Omental fat pad (tissue), 4 donors: ENCODE measurements at places on chromosomes 7 and 10. TPM values are rescaled to one million over a fixed set of nuclear protein-coding genes. Genes with fewer than 3 reads are reported as not detected.

The AOAH gene
- 12.4 TPM for total RNA-seq

The GJC3 gene
- total RNA-seq: 0.63 TPM

DNA sequence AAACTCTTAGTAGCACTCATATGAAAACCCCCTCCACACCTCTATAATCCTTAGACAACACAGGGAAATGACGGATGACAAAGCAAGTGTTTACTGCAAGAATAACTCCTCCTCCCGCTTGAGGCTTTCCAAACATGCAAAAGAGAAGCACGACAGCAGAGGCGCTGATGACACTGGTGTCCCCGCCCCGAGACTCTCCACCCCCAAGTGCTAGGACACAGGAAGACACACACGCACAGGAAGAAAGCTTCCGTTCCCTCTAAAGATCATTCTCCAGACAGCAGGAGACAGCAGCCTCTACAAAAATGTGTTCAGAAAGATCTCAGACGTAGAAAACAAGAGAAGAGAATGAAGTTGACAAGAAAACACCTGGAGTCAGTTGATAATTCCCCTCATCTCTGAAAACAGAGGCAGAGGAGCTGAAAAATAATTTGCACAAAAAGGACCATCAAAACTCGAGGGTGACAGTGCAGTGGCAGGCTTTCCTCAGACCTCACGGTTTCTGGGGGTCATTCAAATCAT lies 90.2 kb downstream of the DLG5 start:
- DNase-seq: no peak

DNA sequence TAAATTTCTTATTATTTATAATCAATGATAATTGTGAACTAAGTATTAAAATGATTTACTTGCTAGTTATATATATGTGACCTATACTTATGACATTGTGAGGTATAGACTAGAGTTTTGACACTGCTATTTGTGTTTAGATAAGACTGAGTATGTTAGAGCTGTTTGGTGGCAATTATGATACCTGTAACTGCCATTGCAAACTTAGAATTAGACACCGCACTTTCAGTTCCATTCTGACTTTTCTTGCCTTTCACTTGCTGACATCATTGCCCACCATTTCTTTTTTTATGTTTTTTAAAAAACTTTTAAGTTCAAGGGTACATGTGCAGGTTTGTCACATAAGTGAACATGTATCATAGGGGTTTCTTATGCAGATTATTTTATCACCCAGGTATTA lies 214.5 kb downstream of the MBL2 start:
- no peak for DNase-seq

DNA sequence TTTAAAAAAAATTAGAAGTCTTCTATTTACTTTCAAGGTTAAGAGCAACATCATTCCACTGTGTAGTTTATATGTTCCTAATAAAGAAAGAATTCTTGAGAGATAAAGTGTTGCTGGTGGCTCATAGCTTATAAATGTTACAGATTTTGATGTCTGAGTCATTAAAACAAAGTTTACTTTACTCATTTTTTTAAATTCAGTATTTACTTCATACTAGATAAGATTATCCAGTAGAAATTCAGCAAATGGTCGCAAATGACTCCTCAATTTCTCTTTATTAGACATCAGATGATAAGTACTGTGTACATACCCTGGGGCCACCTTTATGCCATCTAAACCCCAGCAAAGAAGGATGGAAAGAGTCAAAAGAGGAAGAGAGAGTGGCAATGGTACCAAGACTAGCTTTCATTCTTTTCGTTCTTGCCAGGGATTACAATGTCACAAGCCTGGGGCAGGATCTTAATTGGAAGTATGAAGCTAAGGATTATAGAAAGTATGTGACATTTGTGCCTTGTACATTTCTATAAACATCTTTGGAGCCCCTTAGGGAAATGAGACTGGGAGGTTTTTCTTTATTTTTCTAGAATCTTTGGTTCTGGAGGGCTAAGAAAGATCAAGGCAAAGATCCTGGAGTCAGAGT lies 206.1 kb downstream of the CHRM2 start:
- DNase-seq: no peak

The ZCWPW1 gene
- total RNA-seq: 2.8 TPM

The KLLN gene
- 1.1 TPM for total RNA-seq

GRCh38 chr10:111093741-111094380 lies 17.0 kb downstream of the ADRA2A start:
- DNase-seq: no peak

The ZNF3 gene
- 15.6 TPM for total RNA-seq

- no peak for DNase-seq
Observed at GRCh38 chr10:127364034-127364433, 167.6 kb upstream of the INSYN2A start.

The DENND2A gene
- total RNA-seq: 13.5 TPM

DNA sequence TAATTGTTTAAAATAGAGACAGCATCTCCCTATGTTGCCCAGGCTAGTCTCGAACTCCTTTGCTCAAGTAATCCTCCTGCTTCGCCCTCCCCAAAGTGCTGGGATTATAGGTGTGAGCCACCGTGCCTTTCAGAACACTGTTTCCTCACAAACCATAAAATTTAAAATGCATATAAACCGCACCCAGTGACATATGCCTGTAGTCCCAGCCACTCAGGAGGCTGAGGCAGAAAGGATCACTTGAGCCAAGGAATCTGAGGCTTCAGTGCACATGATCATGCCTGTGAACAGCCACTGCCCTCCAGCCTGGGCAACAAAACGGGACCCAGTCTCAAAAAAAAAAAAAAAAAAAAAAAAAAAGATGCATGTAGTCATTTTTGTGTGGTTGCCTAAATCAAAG lies 36.8 kb downstream of the ACBD5 start:
- DNase-seq: no peak

The EGR2 gene
- 11.6 TPM for total RNA-seq

- DNase-seq: no peak
Observed at GRCh38 chr7:133512560-133512959, 259.7 kb downstream of the EXOC4 start.

The FOXI2 gene
- not detected for total RNA-seq

DNA sequence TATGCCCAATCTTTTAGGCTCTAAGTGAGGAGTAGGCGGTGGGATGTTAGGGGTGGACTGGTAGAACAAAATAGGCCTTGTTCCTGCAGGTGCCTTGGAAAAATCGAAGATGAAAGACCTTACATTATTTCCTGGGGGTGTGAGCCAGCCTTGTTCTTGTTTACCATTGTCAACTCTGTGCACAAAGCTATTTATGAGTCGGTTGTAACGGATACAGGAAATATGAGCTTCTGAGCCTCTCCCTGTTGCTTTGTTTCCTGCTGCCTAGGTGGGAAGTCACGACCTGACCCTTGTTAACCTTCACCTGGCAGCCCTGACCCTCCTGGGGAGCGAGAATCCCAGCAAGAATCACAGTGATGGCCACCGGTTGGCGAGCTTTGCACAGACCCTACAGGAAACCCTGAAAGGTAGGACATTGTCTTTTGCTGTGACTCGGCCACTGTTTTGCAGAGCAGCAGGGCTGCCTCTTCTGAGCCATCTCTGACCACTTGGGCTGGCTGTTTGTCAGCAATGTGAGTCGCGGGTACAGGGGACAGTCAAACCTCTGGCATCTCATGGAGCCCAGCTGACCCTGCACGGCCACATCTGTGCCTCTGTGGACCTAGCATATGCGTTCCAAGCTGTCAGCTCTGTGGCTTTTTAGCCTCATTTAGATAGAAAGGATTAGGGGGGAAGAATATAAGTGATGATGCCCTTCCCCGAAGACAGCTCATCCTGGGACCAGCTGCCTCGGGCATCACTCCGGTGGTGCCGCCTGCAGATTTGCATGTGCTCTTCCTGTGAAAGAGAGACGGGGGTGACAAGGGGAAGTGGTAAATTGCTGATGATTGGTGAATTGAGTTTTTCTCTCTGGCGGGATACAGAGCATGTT lies 102.1 kb upstream of the ANLN start:
- DNase-seq: no peak

The LRRC4 gene
- total RNA-seq: 1.2 TPM

The VWC2 gene
- 0.06 TPM for total RNA-seq

GRCh38 chr7:139095194-139095659 lies 14.3 kb downstream of the ZC3HAV1 start:
- no peak for DNase-seq

DNA sequence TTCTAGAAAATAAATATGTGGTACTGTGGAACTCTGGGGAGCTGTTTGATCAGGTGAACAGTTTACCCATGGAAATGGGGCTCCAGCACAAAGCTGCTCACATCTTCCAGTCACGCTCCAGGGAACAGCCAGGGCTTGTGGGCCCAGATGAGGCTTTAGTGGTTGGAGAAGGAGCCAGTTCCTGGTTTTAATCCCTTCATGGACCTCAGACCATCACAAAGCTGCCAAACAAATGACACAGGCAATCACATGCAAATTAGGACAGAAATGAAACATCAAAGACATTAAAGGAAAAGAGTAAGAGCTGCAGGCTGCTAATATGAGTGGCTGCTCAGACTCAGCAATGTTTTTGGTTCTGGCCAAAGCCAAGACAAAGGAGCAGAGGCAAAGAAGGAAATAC lies 2.2 kb upstream of the ATP6V0E2 start:
- no peak for DNase-seq

- no peak for DNase-seq
Observed at GRCh38 chr7:85095366-85095765, 91.5 kb downstream of the SEMA3D start.

DNA sequence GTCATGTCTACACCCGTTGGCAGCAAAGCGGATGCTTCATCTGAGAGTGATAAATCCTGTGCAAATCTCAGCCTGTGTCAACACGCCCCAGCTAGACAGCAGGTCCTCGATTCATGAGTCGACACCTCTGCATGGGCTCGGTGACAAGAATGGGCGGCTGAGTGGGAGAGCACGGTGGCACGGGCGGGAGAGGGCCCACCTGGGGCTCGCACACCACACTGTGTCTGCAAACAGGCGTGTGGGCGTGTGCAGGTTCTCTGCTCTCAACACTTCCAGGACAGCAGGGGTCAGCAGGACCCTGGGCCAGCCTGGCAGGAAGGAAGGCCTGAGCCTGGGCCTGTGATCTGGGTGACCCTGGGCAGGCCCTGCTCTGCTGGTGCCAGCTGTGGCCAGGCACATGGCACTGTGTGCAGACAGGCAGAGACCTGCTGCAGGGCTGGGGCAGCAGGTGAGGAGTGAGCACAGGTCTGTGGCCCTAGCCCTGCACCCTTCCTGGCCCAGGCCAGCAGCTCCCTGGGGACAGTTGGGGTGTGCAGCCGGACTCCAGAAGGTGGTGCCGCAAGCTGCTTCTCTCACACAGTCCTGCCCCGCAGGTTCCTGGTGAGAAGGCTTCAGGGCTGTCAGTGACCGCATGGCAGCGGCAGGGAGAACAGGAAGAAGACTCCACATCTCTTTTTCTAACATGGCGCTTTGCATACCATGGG lies 216.4 kb downstream of the ELFN1 start:
- DNase-seq: no peak

The CPA5 gene
- not detected for total RNA-seq

GRCh38 chr10:115950320-115950719 lies 322.7 kb downstream of the GFRA1 start:
- no peak for DNase-seq

GRCh38 chr7:20033621-20034400 lies 183.4 kb downstream of the MACC1 start:
- no peak for DNase-seq

The SDK1 gene
- 7.7 TPM for total RNA-seq

The GHRHR gene
- not detected for total RNA-seq

GRCh38 chr7:6022707-6023106 lies 8.5 kb upstream of the ANKRD61 start:
- DNase-seq: no peak

The CAMK2B gene
- total RNA-seq: 0.48 TPM

GRCh38 chr7:45658716-45659495 lies 84.7 kb downstream of the ADCY1 start:
- no peak for DNase-seq

The OR2A7 gene
- 16.9 TPM for total RNA-seq

DNA sequence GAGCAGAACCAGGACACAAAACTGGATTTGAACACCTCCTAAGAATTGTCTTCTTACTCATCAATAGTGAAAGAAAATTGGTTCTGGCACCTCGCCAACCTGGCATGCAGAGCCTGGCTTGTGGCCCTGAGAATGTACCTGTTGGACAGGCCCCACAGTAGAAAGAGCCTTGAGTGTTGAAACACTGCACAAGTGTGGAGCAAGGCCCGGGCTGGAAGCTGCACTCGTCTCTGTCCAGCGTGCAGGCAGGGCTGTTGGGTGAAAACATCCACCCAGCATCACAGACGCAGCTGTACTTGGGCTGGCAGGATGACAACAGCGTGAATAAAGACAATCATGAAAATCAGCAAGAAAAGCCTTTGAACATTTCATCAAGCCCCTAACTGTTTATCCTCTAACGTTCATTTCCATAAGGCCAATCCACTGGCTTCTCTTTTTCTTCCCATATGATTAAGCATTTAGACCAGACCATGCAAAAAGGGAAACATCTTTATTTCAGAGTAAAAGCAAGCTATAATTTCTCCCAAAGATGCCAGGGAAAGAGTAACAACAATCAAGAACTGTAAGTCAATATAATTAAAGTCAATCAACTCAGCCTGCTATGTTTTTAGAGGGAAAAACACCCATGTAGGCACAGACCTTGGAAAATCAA lies 15.6 kb downstream of the CUBN start:
- no peak for DNase-seq

- DNase-seq: no peak
Observed at GRCh38 chr7:111259991-111260390, 169.1 kb downstream of the LRRN3 start.

The HECW1 gene
- 0.12 TPM for total RNA-seq

DNA sequence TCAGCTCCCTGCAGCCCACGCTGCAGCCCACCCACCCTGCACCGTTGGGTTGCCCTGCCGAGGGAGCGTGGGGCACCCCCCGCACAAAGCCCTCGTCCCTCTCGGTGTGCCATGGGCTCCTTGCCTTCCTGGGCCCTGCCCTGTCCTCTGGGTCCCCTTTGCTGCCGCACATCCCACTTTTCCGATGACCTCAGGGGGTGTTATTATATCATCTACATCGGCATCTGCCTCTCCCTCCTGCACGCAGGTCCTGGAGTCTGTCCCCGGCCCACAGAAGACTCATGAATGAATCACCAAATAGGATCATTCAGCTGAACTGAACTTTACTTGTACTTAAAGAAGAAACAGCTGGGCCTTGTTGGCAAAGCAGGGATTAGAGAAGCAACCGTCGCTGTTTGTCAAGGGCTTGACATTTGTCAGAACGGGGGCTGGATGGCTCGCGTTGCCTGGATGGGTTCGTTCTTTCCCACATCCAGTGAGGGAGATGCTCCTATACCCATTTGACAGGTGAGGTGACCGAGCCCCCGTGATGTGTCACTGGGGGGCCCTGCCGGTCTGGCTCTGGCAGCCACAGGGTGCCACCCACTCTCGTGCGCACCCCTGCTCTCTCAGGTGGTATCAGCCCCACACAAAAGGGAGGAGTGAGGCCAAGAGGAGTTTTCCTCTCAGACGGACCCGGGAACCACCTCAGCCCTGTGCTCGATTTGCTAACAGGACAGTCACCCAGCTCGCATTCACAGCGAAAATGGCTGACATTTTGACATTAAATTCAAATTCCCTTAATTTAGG lies 58.6 kb upstream of the EBF3 start:
- DNase-seq: no peak

The NACAD gene
- total RNA-seq: 4.4 TPM

DNA sequence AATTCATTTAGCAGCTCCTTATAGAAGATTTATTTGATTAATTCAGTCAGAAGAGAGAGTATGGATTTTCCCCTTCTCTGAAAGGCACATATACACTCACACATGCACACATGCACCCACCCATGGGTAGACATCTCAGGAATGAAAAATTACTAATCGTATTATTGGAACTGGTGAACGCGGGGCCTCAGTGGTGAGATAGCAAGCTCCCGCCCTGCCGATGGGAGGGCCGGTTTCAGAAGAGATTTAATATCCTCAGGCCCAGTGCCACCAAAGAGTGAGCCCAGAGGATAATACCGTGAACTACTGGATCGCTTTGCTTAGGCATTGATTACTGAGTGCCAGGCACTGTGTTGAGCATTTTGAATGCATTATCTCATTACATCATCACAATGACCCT lies 38.0 kb upstream of the EMX2 start:
- DNase-seq: no peak
